ENCODE measurements at places on chromosomes 2 and 18.
A peak's percentile ranks its signal among the peaks of the same experiment; 100 is the strongest.

DNA sequence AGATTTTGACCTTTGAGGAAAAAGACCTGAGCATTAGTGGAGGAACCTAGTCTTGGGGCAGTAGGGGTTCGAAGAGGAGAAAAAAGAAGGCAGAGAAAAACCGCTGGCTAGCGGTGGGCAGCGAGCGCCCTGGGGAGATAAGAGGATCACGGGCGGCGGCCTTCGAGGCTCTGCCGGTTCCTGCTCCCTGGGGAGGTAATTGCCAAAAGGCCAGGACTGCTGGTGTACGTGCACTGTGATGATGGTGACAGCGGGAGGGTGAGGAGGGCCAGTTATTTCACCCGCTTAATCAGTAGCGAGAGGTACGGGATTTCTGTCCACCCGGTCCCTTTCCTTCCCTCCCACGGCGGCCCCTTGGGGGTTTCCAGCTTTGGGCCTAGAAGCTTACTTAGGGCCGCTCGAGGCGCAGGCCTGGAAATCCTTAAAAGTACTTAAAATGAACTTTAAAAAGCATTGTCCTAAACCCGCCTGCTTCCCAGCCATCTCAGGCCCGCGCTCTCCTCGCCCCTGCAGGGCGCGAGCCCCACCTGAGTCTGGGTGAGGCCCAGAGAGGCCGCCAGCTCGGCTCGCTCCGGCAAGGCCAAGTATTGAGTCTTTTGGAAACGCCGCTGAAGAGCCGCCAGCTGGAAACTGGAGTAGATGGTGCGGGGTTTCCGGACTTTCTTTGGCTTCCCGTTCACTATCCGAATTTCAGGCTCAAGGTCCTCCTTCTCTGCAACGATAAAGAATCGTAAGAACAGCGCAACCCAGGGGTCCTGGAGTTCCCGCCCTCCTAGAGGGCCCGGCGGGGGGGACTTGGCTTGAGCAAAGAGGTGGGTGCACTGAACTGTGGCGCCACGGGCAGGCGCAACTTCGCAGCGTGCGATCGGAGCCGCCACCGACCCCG is 1.5 kb downstream of the DLX2 start:
- DNase-seq: no peak

DNA sequence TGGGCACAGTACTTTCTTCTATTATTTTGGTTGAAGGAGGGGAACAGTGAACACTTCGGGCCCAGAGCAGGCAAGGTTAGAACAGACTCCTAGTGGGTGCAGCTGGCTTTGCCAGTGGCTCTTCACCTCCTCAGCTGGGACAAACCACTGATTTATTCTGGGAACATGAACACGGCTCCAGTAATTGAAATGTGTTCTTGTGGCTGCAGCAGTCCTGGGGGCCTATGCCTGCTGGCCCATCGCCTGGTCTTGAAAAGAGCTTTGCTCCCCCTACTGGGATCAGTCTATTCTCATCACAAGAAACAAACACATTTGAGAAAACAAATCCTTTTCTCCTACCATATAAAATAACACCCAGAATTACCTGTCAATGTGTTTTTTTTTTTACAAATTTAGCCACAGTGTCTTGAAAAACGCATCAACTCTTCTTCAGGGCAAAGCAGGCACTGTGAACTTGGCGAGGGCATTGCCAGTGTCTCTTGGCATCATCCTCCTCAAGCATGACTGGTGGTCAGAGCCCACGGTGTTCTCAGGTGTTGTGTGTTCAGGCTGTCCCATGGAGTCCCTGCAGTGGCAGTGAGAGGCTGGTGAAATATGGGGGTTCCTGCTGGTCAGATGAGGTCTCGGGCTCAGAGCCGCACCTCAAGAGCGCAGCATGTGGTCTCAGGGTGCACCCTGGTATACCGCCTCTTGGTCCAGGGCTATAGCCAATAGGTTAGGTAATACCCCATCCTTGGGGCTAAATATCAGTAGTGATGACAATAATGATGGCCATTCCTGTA is 51.3 kb downstream of the RNF144A start:
- peak; percentile 21 for DNase-seq

DNA sequence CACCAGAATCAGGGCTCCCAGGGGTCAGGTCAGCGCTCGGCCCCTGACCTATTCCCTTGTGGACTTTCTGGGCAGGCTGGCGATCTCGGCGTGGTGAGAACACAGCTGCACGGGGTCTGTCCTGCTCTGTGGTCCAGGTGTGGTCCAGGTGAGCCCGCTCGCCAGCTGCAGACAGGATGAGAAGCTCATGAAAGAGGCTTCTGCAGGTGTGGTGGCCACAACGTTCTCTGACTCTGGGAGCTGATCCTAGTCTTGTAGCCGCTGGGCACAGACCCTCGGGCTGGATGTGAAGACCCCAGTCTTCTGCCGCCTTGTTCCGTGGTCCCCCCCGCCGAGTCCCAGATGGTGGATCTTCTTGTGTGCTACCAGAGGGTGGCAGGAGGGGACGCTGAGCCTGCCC is 129.7 kb downstream of the RTP5 start:
- no peak for DNase-seq

DNA sequence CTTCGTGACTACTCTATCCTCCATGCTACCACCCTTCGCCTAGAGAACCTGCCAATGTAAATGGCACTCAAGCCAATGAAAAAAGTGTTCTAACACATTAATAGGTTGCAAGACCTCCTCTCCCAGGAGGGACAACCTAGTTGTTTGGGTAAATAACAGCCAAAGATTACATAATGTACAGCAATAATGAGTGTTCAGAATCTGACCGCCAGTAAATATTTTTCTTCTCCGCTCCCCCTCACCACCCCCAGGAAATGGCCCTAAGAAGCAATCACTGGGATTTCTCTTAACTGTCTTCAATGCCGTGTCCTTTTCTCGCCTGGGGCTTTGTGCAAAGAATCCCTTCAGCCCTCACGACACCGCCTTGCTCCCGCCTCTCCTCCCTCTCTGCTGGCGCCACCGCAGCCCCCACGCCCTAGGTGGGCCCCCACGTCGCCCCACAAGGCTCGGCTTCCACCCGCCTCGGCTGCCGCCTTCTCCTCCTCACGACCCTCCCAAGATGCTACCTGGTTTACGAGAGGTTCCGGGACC is 458 bp downstream of the HYCC2 start:
- peak; percentile 35 for DNase-seq

- DNase-seq: no peak
Observed at GRCh38 chr2:69514406-69514805, 77.2 kb upstream of the NFU1 start.

DNA sequence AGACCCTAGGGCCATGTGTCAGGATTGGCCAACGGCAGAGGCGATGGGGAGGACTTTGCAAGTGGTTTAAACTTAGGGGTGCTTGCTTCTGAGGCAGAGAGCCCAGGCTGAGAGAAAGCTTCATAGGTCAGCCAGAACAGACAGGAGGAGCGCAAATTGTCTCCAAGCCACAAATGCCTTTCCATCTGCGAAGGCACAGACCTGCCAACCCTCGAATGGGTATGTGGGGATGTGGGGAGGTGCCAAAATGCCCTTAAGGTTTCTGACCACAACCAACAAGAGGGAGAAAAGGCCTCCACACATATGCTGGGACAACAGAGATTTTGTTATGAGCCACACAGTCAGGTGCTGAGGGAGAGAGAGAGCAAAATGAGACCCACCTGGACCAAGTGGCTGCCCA is 283.6 kb downstream of the CYP26B1 start:
- no peak for DNase-seq

GRCh38 chr18:61398961-61399705 is 65.9 kb downstream of the CDH20 start:
- no peak for DNase-seq

- no peak for DNase-seq
Observed at GRCh38 chr2:85011098-85011497, 40.1 kb downstream of the KCMF1 start.

- DNase-seq: no peak
Observed at GRCh38 chr2:122927710-122928557, 1097.2 kb upstream of the CNTNAP5 start.

DNA sequence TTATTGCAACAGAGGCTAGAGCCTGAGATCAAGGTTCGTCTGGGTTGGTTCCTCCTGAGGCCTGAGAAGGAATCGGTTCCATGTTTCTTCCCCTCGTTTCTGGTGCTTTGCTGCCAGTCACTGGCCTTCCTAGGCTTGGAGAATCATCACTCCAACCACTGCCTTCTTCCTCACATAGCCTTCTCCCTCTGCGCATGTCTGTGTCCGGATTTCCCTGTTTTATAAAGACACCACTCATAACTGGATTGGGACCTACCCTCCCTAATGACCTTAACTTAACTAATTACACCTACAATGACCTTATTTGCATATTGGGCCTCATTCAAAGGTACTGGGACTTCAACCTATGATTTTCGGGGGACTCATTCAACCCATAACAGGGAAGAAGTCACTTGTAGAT is 119.8 kb upstream of the CCDC68 start:
- DNase-seq: no peak

DNA sequence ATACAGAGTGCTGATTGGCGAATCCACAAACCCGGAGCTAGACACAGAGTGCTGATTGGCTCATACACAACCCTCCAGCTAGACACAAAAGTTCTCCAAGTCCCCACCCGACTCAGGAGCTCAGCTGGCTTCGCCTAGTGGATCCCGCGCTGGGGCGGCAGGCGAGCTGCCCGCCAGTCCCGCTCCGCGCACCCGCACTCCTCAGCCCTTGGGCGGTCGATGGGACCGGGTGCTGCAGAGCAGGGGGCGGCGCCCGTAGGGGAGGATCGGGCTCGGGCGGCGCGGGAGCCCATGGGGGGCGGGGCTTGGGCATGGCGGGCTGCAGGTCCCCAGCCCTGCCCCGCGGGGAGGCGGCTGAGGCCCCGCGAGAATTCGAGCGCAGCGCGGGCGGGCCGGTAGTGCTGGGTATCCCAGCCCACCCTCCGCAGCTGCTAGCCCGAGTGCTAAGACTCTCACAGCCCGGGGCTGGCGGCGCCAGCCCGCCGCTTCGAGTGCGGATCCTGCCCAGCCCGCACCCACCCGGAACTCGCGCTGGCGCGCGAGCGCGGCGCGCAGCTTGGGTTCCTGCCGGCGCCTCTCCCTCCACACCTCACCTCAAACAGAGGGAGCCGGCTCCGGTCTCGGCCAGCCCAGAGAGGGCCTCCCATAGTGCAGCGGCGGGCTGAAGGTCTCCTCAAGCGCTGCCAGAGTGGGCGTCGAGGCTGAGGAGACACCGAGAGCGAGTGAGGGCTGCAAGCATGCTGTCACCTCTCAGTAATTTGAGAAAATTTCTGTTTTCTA is 75.5 kb upstream of the ATP5MC3 start:
- DNase-seq: no peak

DNA sequence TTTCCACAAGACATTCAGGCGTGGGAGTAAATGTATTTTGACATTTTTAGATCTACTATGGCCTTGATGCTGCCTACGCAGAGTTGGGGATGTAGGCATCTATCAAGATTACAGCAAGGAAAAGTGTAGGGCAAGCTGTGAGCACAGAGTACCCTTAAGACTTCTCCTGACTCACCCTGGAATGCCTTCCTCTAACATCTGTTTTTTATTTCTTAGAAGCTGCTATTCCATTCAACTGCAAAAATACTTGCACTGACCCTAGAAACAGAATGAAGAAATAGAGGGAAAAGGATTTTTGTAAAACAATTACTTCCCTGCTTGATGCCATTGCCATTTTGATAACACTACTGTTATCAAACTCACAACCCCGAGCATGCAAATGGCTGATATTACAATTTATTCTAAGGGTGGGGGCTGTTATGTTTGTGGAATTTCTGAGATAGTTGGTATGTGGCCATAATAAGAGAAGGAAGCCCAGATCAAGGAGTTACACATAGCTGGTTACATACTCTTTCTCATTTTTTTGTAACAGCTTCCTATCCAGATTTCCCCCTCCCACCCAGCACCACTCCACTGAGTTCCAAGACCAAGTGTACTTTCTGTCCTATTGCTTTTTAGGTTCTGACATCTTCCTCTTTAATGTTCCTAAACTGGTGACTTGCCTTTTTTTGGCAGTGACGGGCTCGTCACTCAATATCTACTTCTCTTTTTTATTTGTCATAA is 6.0 kb upstream of the ROCK1 start:
- DNase-seq: no peak

- no peak for DNase-seq
Observed at GRCh38 chr2:178295906-178296305, 101.6 kb downstream of the OSBPL6 start.

DNA sequence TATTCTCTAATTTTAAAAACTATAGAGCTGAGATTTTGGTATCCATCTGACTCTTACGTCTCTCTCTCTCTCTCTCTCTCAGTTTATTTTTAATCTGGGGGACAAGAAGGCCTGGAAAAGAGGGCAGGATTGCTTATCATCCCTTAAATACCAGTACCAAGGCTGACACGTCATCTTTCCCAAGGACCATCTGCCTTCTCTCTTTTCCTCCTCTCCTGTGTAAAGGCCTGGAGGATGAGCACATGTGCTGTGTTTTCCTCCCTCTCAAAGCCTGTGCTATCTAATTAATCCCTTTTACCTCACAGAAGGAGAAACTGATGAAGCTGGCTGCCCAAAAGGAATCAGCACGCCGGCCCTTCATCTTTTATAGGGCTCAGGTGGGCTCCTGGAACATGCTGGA is 7.3 kb downstream of the IL37 start:
- DNase-seq: no peak

- DNase-seq: no peak
Observed at GRCh38 chr2:46351750-46352138, 54.5 kb downstream of the EPAS1 start.

GRCh38 chr18:58527952-58528287 is 101.0 kb downstream of the ALPK2 start:
- no peak for DNase-seq

DNA sequence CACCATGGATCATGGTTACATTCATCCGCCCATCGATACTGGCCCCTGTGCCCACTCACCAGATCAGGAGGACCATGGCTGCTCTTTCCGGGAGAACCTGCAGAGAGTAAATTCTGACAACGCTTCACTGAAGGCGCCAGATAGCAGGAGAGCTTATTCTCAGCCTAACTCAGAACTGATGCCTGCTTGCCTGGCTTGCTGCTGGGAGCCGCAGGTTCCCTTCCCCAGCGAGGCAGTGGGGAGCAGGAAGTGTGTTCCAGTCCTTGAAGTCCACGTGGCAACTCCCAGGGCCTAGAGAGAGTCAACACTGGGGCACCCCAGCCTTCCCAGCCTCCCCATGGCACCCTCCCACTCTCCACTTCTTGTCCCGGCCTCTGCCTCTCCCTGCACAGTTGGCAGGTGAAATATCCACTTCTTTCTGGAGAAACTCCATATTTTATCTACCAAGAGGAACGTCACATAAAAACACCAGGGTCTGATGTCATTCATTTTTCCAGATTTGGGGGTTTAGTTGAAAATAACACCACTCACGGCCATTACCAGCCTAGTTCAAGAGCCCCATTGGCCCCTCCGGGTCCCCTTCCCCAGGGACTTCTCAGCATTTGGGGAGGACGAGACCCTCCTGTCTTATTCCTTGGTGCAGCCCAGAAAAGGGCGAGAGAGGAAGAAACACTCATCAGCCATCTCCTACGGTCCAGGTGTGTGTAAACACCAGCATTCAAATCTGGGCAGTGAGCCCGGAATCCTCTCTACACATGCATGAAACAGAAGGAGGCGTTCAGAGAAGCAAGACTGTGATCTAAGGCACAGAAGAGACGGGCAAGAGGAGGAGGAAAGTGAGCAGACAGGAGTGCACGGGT is 3.5 kb upstream of the TUBB6 start:
- DNase-seq: no peak
